ENCODE measurements at places on chromosomes 12 and 14.

DNA sequence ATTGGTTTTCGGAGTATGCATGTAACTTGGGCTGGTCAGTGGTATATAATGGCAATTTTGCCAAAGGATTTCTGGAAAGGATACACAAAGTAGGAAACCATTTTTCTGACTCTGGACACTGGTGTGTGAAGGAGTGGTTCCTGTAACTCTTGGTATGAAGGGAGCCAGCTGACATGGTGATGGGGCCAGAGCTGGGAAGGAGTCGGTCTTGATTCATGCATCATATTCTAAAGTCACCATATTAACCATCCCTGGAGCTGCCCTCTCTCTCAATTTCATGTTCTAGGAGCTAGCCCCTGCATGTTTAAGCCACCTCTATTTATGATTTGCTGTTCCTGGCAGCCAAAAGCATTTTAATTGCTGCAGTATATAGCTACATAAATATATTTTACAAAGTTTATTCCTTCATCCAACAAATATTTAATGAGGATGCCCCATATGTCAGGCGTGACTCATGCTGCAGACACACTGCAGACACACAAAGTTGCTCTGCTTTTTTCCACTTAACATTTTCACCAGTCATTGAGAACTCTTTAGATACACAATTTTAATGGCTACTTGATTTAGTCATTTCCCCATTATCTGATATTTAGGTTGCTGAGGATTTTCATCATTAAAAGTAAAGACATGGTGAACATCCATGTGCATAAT is 78.7 kb upstream of the PSMC1 start:
- no peak for DNase-seq

- no peak for DNase-seq
Observed at GRCh38 chr14:67557118-67557517, 24.0 kb downstream of the PLEKHH1 start.

DNA sequence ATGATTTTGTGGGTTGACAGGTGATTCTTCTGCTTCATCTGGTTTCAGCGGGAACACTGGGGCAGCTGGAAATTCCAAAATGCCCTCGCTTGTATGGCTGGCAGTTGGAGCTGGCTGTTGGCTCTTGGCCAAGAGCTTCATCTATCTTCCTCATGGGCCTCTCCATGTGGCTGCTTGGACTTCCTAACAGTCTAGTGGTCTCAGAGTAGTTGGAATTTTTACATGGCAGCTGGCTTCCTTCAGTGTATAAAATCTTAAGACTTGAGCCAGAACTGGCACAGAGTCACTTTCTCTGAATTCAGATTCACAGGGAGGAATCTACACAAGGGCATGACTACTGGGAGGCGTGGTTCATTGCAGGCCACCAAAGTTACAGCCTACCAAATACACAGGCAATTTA is 204.9 kb upstream of the RMST start:
- DNase-seq = no peak

GRCh38 chr12:114625294-114625851 is 58.6 kb downstream of the TBX3 start:
- DNase-seq = no peak

- DNase-seq = no peak
Observed at GRCh38 chr12:50529345-50529744, 24.6 kb downstream of the DIP2B start.

GRCh38 chr14:36281309-36281708 is 39.1 kb downstream of the MBIP start:
- no peak for DNase-seq

DNA sequence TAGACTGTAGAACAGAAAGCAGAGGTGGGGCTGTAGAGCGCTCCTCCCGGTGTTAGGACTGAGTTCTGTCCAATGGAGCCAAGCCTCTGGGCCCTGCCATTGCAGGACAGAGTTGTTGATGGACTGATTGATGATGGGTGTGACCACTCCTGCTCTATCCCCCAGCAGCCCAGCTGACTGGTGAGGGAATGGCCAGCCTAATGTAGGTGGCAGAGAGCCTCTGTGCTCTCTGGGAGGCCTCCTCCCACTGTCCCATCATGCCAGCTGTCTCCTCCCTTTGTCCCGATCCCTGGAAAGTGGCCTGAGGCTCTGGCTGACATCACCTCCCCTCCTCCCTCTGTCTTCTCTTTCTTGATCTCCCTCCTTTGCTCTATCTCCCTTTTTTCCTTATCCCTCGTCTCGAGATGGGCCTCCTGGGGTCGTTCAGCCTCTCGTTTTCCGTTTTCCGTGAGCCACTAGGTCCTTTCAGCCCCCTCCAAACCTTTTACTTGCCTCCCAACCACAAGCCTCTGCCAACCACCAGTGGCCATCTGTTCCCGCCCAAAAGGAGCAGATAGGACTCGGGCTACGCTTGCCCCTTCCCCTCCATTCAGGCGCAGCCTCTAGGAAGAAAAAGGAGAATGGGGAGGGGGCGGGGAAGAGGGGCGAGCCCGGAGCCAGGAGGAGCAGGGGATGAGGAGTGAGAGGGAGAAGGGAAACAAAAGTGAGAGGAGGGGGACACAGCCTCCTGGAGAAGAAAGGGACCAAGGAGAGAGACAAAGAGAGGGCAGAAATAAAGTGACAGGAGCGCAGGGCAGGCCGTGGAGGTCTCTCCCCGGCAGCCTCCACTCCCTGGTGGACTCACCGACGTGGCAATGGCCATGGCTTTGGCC is 572 bp downstream of the EFS start:
- no peak for DNase-seq

DNA sequence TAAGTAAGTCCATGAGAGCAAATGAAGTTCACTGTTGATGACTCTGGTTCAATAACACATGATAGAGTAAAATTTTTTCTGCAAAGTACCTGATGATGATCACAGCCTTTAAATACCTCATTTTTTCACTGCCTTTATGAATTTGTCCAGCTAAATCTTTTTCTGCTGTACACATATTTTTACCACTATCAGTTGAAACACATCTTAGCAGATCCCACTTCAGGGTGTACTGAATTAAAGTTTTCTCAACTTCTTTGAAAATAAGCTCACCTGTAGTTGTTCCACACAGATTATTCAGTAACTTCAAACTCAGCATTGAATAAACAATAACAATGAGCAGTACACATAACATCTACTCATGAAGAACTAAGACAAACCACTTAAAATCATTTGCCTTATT is 385.9 kb downstream of the NELL2 start:
- DNase-seq = no peak

DNA sequence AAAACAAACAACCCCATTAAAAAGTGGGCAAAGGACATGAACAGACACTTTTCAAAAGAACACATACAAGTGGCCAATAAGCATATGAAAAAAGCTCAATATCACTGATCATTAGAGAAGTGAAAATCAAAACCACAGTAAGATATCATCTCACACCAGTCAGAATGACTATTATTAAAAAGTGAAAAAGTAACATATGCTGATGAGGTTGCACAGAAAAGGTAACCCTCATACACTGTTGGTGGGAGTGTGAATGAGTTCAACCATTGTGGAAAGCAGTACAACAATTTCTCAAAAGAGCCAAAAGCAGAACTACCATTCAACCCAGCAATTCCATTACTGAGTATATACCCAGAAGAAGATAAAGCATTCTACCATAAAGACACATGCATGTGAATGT is 18.2 kb downstream of the PDE6H start:
- DNase-seq = no peak

- DNase-seq = no peak
Observed at GRCh38 chr14:80587096-80587724, 354.3 kb downstream of the CEP128 start.

- DNase-seq = no peak
Observed at GRCh38 chr14:53683229-53683628, 273.4 kb downstream of the BMP4 start.

- peak; percentile 46 for DNase-seq
Observed at GRCh38 chr12:1811281-1811947, 9.0 kb upstream of the LRTM2 start.

- no peak for DNase-seq
Observed at GRCh38 chr14:68131907-68132306, 312.3 kb downstream of the RAD51B start.

- DNase-seq = peak; percentile 91
Observed at GRCh38 chr12:107685360-107686248, at the start of gene PWP1. TSS of gene PWP1 (plus strand) at chr12:107685799. CDS start at chr12:107685900, 101 bp downstream.

DNA sequence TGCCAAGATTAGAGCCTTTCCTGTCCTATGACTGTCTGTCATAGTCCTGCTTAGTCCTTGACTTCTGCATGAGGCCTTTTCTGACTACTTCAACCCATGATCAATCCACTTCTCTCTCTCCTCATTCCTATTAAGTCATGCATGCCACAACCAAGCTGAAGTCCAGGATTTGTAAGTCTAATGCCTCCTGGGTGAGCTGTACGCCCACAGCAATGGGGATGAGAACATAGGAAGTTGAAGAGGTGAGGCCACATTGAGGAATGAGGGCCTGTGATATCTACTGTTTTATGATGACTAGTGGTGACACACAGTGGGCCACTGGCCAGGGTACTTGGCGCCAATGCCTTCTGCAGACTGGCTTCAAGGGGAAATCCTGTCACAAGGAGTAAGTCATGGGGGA is 994.1 kb upstream of the TMEM132C start:
- DNase-seq = no peak

GRCh38 chr14:23126548-23127278 is 7.7 kb upstream of the CEBPE start:
- DNase-seq = no peak

- DNase-seq = no peak
Observed at GRCh38 chr14:23436327-23437132, 1.1 kb upstream of the MYH7 start.

DNA sequence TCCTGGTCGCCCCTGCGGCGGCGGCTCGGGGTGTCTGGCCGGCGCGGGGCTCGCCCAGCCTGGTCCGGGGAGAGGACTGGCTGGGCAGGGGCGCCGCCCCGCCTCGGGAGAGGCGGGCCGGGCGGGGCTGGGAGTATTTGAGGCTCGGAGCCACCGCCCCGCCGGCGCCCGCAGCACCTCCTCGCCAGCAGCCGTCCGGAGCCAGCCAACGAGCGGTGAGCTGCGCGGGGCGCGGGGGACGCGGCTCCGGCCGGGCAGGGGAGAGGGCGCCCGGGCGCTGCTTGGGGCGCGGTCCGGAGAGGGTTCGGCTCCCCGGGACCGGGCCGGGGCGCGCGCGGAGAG is at the start of gene LGALS3:
TSS of gene LGALS3 (plus strand) at position 167 of the 342 bp plus-strand sequence. CDS start 8,122 bp downstream, outside the sequence.
- DNase-seq = no peak

- DNase-seq = no peak
Observed at GRCh38 chr12:93751864-93752610, 74.9 kb downstream of the CRADD start.

DNA sequence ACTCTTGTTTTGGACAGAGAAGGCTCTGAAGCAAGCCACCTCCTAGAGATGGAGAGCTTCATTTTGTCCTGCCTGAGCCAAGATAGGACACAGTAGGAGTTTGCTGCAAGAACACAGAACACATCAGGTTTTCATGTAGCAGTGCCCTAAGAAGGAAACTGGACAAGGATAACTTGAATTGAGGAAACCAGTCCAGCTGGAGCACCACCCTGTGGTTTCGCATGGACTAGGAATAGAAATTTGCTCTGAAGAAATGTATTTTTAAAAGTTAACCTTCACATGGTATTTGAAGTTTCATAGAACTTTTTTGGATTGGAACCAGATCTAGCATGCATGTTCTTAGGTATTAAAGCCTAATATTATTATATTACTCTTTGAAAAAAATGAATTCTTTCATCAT is 68.8 kb downstream of the RERG start:
- no peak for DNase-seq

DNA sequence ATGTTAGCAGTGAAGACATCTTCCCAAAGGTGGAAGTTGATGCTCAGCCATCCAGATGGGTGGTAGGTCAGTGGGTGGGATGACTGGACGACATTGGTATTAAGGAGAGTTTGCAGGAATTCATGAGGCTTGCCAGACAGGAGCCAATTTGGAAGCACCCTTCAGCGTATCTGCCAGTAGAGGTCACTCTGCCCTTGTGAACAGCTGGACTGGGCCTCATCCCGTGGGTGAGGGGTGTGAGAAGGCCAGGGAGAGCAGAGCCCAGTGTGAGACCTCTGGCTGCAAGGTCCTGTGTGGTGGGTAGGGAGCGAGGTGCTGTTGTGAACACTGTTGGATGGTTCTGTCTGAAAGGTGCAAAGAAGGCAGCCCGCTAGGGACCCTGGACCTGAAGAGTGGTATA is 37.7 kb downstream of the SLC5A8 start:
- no peak for DNase-seq

DNA sequence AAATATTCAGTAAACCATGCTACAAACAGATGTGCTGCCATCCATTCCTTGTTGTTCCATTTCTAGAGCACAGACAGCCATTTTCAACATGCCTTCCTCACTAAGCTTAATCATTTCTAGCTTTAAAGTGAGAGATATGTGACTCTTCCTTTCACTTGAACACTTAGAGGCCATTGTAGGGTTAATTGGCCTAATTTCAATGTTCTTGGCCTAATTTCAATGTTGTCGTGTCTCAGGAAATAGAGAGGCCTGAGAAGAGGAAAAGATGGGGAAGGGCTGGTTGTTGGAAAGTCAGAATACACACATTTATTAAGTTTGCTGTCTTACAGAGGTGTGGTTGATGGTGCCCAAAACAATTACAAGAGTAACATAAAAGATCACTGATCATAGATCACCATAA is 435.1 kb downstream of the ZFP36L1 start:
- DNase-seq = no peak

GRCh38 chr12:11981121-11981733 is 89.5 kb upstream of the BCL2L14 start:
- no peak for DNase-seq

DNA sequence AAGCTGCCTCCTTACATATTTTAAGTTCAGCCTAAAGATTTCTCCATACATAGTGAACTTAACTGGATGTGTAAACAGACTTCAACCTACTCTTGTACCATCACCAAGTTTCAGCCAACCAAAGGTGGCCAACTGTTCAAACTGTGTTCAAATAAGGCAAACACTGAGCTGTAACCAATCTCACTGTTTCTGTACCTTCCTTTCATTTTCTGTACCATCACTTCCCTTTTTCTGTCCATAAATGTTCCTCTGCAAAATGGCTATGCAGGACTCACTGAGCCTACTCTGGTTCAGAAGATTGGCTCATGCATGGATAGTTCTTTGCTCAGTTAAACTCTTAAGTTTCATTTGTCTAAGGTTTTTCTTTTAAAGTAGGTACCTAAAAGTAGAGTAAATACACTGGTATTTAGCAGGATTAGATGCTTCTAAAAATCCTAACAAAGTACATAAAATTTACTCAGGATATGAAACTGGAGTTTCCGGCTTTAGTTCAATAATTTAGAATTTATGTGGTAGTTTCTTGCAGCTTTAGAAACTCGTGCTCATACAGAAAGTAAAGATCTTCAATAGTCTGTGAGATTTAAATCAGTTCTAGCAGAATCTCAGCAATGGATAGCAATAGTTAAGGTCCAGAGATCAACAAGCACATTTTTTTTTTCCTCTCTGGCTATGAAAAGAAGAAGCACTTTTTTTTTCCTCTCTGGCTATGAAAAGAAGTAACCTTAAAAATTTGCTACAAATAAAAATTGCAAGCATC is 282.0 kb upstream of the PPFIA2 start:
- DNase-seq = no peak

GRCh38 chr12:56878010-56878339 is 56.2 kb downstream of the SDR9C7 start:
- DNase-seq = no peak

Data from stimulated activated CD4-positive, alpha-beta T cell treated with anti-CD3 and anti-CD28 coated beads, Interleukin-12 subunit alpha, Interleukin-12 subunit beta, amount 100 ng/mL, for 24 hours (primary cell).